ENCODE measurements at places on chromosomes 4 and X.

DNA sequence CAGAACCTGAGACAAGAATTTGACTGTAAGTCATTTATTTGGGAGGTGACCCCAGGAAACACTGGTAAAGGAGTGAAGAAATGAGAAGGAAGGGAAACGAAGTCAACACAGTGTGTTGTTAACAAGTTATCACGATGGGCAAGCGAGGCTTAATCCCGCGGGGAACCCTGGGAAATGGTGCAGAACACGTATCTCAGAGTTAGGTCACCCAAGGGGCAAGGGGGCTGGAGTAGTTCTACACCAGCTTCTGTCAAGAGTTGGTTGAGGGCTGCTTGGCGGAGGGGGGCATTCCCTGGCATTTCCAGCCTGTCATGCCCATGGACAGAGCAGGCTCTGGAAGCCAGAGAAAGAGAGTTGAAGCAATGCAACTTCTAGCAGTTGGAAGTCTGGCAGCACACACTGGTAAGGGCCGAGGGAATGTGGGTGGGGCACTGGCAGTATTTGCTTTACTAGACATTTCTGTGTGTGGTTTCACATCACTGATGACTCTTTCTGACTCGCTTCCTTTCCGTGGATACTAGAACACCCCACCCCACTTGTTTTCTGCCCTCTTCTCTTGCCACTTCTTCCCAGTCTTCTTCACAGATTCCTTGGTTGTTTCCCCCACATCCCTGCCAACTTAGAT lies 52.2 kb upstream of the ADGRG2 start:
- peak; percentile 15 for DNase-seq

DNA sequence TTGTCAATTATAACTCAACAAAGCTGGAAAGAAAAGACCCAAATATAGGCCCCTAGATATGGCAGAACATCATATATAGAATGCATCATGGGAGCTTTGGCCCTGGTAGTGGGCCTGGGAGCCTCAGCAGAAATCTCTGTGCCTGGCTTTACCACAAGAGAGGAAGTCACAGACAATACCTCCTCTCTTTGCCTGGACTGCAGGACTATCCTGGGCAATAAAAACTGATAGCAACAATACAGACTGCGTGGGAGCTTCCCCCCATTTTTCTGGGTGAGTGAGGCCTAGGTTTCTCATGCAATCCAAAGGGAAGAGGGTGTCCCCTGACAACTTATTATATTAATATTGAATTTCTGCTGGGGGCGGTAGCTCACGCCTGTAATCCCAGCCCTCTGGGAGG lies 64.0 kb upstream of the NFKB1 start:
- DNase-seq = no peak

DNA sequence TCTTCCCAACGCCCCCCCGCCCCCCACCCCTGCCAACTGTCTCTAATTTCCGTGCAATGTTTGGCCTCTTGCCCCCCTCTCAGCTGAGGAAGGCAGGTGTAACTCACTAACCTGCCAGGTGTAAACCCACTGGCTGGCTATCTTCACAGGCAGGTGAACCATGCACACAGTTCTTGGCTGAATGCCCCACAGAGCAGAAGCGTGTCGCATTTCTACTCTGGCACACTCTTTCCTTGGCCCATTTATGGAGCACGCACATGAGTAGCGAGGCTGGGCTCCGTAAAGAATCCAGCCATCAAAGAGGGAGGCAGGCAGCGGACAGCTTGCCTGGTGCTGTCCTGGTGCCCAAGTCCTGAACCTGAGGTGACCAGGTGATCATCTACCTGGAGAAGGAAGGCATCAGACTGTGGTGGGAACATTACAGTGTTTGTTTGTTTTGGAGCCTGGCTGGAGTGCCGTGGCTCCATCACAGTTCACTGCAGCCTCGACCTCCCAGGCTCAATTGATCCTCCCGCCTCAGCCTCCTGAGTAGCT lies 39.2 kb upstream of the CRMP1 start:
- no peak for DNase-seq

DNA sequence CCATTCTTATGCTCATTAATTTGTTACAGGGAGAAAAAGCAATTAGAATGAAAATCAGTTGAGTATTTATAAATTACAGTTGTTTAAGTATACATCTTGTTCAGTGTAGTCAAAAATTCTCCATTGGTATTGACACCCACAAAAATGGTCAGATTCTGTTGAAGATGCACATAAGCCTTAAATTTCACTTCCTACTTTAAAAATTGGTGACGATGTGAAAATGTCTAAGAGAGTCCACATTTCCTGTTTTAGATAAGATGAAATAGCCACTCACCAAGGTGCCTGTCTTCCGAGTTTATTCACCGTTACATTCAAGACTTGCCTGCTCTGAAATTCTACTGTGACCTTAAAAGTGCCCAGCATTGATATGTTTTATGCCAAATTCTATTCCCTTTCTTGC lies 93.6 kb downstream of the GPR143 start:
- no peak for DNase-seq

GRCh38 chr4:96983830-96984229 lies 1143.9 kb downstream of the PDHA2 start:
- DNase-seq = peak; percentile 7

DNA sequence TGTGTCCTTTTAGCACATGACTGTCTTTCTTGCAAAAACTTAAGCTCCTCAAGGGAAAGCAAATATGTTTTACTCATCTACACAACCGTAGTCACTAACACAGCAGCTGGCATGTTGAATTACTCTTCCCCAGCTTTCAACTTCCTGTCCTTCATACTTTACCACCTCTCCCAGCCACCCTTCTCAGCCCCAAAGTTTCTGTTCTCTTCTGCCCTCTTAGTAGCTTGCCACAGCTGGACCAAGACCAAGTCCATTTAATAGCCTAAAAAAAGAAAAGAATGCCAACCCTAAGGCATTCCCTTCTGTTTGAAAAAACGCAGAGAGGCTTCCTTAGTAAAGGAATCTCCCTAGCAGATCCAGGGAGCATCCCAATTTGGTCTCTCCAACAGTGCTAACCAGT lies 36.8 kb downstream of the SRPX2 start:
- no peak for DNase-seq
